ENCODE measurements at places on chromosomes 12 and 14.

GRCh38 chr14:53942970-53943750, 13.5 kb downstream of the BMP4 start:
- no peak for DNase-seq

GRCh38 chr12:41074473-41074769, 113.7 kb upstream of the PDZRN4 start:
- no peak for DNase-seq

GRCh38 chr12:42196723-42197603, 41.1 kb downstream of the YAF2 start:
- DNase-seq, result no peak

DNA sequence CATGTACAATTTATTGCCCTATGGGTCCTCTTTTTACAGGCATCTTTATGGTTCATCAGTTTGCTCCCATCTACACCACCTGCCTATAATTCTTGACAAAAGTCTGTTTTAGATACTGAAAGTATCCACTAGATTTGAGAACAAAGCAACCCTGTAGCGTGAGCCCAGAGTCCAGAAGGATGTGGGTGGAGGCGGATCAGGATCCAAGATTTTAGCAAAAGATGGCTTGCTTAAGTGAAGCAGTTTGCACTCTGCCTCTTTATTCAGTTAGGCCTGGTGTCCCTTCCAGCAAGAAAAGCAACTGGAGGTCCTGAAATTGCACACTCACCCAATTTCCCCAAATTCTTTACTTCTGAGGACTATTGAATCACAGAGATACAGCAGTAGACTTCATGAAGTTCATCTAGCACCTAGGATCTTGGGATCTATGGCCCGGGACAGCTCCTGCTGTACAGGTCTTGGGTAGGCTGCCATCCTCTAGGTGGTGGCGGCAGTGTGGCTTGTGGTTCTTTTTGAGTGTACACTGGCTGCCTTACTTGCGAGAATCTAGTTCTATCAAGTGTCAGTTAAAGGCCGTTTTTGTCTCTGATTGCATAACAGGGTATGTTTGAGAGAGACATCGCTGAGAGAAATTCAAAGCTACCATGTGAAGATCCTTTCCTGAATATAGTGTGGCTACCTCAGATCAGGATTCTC, 873.2 kb downstream of the NRXN3 start:
- no peak for DNase-seq

DNA sequence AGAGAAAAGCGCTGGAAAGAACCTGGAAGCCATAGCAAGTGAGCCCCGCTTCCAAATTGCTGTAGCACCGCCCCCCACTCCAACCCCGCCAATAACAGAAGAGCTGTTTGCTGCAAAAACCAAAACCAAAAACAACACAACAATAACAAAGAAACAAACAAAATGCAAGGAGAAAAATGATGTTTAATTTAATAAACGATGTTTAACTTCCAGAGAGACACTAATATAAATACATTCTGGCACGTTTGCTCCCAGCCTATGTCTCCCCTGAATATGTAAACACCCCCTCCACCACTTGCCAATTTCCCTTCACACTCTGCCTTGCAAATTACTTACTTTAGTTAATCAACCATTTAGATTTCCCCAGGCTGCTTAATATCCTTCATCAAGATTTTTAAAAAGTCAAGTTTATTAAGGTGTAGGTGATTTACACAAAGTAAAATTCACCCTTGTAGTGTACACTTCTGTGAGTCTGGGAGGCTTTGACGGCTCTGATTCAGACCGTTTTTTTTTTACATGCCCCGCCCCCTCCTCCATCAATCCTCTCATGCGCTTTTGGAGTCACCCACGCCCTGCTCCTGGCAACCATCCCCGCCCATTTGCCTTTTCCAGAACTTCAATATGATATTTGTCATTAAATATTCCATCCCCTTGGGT, 482 bp upstream of the IFI27L2 start:
- DNase-seq, result no peak

DNA sequence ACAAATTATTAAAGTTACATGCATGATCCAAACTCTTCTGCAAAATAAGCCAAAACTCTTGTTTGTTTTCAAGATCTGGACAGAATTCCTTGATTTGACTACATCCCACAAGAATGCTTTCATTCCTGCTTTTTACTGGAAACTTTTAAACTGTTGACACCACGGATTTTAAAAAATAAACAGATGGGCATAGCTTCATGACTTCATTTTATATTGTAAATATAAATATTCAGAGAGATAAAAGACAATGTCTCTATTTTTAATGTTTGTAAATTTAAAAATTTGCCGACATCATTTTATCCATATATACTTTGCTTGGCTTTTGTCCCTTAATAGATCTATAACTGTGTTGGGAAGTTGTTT, 134.3 kb upstream of the DCN start:
- no peak for DNase-seq

GRCh38 chr12:90910958-90911357, 44.0 kb downstream of the CCER1 start:
- no peak for DNase-seq

GRCh38 chr12:96902076-96902475, 5.0 kb upstream of the NEDD1 start:
- no peak for DNase-seq

DNA sequence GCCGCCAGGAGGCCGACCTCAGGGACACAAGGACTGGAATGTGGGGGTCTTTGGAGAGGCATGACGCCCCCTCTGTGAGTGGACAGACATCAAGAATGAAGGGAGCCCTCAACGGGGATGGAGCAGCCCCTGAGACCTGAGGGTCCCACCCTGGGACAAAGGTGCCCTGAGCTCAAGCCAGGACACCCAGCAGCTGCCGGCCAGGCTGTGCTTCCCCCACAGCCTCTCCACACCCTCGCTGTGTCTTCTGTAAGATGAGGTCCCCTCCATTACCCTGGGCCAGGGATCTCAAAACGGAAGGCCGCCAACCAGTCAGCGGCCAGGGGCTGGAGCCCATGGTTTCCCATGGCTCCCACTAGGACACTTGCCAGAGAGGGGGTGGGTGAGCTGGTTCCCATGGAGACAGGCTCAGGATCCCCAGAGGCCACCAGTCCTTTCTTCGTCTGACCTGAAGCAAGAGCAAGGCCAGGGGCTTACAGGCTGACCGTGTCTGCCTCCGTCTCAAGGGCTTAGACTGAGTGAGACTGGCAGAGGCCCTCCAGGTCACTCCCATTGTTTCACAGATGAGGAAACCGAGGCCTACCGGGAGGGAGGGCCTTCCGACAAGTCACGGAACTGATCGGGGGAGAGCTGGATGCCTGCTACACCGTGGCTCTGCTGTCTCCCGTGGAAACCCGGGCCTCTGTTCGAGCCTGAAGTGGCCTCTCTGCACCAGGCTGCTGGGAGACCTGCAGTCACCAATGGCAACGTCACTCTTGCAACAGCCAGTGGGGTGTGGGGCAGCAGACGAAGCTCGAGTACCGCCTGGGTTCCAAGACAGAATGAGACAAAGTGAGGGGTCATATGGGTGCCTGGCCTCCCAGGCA, 91.7 kb upstream of the DIO3 start:
- DNase-seq, result no peak

DNA sequence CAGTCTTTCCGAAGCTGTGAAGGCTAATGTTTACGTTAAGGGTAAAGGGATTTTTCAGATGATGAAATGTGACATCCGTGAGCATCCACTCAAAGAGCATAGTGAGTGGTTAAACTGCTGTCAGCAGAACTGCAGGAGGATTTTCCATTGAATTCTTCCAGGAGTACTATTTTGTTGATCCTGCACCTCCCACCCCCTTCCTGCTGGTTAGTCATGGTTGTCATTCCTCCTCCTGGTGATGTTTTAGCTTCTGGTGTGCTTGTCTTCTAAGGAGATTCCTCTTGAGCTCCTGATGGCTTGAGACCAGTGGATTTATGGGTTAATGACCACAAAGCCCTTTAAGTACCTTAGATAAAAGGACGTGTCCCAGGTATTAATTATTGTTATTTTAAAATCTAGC, 2.4 kb upstream of the GPRC5D start:
- DNase-seq, result no peak

- no peak for DNase-seq
Measured at GRCh38 chr12:48221645-48222044, 18.6 kb upstream of the OR10AD1 start.

DNA sequence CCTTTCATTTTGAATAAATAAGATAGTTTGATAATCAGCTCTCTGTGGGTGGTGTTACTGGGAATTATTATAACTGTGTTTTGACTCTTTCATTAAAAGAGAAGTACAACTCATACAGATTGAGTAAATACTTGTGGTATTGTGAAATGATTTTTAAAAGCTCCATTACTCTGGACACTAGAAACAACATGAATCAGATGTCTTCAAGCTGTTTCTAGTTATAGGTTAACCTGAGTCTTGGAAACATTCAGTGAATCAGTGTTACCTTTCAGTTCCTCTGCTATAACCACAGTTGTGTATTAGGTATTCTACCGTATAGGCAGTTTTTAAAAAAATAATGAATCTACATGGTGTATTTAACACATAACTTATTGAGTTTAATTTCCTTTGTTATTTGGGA, 128.4 kb upstream of the SSTR1 start:
- no peak for DNase-seq

GRCh38 chr12:108637222-108637971, 3.7 kb upstream of the SELPLG start:
- DNase-seq, result no peak

GRCh38 chr14:59772233-59772632, 98.3 kb downstream of the RTN1 start:
- no peak for DNase-seq

- DNase-seq, result no peak
Measured at GRCh38 chr12:59600171-59600570, 4.3 kb downstream of the SLC16A7 start.

DNA sequence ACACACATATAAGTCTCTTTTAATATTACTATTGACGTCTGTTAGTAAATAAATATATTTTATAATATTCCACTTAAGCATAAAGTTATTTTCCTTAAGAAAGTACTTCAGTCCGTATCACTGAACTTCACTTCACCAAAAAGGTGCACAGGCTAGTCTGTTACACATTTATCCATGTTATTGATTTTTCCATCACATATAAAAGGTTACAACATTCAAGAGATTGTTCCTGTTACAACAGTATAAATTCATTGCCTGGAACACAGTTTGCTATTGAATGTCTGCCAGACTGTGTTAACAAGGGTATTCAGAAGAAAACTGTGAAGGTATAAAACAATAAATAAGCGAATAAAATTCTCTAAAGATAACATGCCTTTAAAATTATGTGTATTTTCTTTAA, 175.9 kb downstream of the NTS start:
- no peak for DNase-seq

DNA sequence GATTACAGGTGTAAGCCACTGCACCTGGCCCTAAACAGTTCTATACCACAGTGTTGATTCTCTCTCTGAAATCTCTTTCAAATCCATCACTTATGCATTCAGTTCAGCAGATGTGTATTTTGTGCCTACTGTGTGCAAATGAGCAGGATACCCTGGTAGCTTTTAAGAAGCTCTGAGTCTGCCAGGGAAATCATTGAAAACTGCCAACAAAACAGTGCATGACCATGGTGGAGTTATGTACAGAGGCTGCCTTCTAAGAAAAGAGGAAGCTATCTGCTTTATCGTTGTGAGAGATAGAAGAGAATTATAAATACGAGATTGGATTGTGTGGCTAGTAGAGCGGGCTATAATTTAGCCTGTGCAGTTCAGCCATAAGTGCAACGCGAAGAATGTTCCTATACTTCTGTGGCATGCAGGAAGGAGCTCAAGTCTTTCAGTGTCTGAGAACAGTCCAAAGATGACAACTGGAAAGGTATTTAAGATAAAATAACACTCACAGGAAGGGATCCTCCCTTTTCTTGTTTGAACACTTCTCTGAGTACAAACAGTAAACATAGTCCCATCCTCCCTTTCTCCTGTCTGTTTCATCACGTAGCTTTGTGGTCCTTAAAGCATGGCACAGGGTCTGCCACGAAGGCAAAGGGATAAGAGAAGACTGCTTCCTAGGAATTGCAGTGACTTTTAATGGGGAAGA, 4.3 kb downstream of the DIP2B start:
- no peak for DNase-seq

- DNase-seq, result no peak
Measured at GRCh38 chr12:78120866-78121560, 290.3 kb downstream of the NAV3 start.

DNA sequence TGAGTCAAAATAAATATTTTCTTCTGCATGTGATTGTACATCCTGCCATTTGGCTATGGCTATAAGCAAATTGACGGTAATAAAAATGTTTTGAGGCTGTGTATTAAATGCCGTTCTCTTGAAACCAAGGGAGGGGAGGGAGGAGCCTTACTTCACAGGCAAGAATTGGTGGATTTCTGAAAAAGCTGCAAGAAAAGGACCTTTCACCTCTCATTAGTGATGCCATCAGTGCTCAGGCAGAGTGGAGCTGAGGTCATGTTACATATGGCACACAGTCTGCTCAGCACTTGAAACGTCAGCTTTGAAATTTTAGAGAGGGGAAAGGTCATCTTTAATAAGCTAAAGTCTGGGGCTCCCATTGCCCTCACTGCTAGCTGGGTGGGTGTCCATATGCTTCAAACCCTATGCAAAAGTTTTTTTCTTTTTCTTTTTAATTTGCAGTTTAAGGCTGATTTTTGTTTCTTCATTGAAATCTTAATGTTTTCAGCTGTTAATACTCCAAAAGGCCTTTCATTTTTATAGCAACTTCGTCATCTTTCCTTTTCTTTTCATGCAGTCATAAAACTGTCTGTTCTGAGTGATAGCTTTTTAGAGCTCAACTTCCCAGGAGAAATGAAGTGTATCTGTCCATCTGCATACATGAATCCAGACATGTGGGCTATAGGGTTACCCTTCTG, 9.8 kb upstream of the SIX1 start:
- DNase-seq, result no peak

- DNase-seq, result no peak
Measured at GRCh38 chr12:47249719-47250357, 170.1 kb upstream of the AMIGO2 start.

- no peak for DNase-seq
Measured at GRCh38 chr12:108759924-108760323, 28.6 kb upstream of the CORO1C start.

GRCh38 chr12:12736759-12737676, 19.9 kb downstream of the CDKN1B start:
- no peak for DNase-seq

DNA sequence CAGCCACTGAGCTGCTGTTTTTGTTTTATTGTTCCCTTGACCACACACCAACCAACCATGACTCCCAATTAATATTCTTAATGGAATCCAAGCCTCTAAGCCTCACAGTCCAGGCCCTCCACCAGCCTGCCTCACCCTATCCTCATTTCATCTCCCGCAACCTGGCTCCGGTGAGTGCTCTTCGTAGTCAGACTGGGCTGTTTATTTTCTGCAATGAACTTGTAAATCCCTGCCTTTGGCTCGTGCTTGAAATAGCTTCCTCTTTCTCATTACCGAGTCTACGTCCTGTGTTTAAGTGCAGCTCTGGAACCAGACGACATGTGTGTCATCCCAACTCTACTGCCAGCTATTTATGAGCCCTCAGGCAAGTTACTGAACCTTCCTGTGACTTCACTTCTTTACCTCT, 12.4 kb upstream of the ETFBKMT start:
- no peak for DNase-seq

DNA sequence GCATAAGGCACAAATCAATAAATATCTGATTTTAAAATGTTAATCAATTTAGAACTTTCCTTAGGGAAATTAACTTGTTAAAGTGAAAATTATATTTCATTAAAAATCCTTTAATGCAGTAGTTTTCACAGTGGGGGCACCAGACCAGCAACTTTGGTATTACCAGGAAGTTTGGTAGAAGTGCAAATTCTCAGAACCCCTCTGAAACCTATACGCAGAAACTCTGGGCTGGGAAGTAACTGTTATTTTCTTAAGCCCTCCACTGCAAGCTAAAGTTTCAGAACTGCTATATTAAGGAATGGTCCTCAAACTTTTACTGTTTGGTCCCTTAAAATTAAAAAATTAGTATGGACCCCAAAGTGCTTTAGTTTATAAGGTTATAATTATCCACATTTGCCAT, 35.7 kb downstream of the GNPTAB start:
- DNase-seq, result no peak

All from stimulated activated CD4-positive, alpha-beta T cell treated with anti-CD3 and anti-CD28 coated beads, TNF-alpha, amount 100 ng/mL, for 1 hour (primary cell).